ENCODE measurements at places on chromosomes 5 and 9.

DNA sequence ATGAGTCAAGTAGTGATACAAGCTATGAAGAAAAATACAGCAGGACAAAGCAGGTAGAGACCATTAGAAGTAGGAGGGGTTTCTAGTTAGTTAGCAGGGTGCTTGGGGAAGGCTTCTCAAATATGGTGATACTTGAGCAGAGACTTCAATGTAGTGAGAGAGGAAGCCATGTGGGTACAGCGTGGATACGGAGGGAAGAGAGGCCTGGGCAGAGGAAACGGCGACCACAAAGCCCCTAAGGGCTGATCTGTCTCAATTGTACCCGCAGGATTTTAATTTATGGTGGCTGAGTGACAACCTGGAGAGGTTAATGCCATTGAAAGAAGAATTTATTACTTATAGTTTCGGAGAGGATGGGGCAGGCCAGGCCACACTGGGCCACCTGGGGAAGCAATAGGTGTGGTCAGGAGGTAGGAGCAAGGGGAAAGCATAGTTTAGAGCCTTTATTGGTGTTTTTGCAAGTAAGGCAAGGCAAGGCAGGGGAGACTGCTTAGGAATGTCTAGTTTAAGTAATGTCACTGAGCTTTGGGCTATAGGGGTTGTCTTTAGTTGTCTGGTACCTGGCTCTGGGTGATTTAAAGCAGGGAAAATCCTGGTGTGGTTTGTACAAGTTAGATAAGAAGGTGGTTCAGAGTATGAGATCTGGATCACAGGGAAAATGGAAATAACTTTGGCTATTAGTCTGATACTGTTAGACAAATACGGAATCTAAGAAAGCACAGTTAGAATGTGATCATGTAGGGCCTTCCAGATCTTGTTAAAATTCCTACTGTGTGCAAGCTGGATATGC lies 42.6 kb downstream of the GCNT4 start:
- H3K4me1 ChIP-seq: peaks cover 3% of the 10 kb centered on the region
- H3K27ac ChIP-seq: no peak overlapping the region
- peaks cover 3% of the 10 kb centered on the region for H3K36me3 ChIP-seq
- no peak overlapping the region for H3K4me3 ChIP-seq
- no peaks in the 10 kb centered on the region for H3K27me3 ChIP-seq

GRCh38 chr5:127041571-127041970 lies 11.2 kb upstream of the MARCHF3 start:
- DNase-seq: no peak
- no peaks in the 10 kb centered on the region for H3K4me1 ChIP-seq
- no peaks in the 10 kb centered on the region for H3K36me3 ChIP-seq
- H3K27me3 ChIP-seq: no peaks in the 10 kb centered on the region

GRCh38 chr5:17070647-17071046 lies 134.6 kb upstream of the MYO10 start:
- no peaks in the 10 kb centered on the region for H3K36me3 ChIP-seq
- H3K27ac ChIP-seq: no peak overlapping the region
- H3K4me1 ChIP-seq: no peaks in the 10 kb centered on the region
- H3K4me3 ChIP-seq: no peak overlapping the region
- no peak for DNase-seq
- H3K27me3 ChIP-seq: no peaks in the 10 kb centered on the region

DNA sequence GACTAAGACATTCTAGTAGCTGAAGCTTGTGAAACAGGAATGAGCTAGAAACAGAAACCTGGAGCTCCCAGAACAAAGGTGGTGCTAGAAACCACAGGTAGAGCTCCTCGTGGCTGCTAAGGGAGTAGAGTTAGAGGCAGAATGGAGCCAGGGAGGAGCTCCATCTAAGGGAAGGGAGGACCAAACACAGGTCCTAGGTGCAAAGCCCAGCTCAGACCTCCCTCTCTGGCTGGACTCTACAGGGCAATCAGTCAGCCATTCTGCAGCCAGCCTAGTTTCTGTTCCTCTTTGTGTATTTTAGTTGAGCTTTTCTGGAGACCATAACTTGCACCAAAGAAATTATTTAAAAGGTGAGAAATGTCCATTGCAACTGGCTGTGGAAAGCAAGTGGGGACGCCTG lies 70.4 kb downstream of the CRB2 start:
- no peaks in the 10 kb centered on the region for H3K4me1 ChIP-seq
- H3K27me3 ChIP-seq: no peaks in the 10 kb centered on the region
- no peak overlapping the region for H3K27ac ChIP-seq
- DNase-seq: no peak
- H3K36me3 ChIP-seq: peaks cover 5% of the 10 kb centered on the region

- DNase-seq: no peak
- H3K4me3 ChIP-seq: no peak overlapping the region
- H3K27me3 ChIP-seq: peaks cover 8% of the 10 kb centered on the region
- no peaks in the 10 kb centered on the region for H3K36me3 ChIP-seq
These were observed 13.5 kb upstream of the MELK start for GRCh38 chr9:36559036-36559695.

GRCh38 chr5:136811086-136811485 lies 445.7 kb upstream of the TRPC7 start:
- H3K4me1 ChIP-seq: no peaks in the 10 kb centered on the region
- no peak overlapping the region for H3K4me3 ChIP-seq
- no peak overlapping the region for H3K27ac ChIP-seq
- no peaks in the 10 kb centered on the region for H3K36me3 ChIP-seq
- no peaks in the 10 kb centered on the region for H3K27me3 ChIP-seq
- no peak for DNase-seq

DNA sequence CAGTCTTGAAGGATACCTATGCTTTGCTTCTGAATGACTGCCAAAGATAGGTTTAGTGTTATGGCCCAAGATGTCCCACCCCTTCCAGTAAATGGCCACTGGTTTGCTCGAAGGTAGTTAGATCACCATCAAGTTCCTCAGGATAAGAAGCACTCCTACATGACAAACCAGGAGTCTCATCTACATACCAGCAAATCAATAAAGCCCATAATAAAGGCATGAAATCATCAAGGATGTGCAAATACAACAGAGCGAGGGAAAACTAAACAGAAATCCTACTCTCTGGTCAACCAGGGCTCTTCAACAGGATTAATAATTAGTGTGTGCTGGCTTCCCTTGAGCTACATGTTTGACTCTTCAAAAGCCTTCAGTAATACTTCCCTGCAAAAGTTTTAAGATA lies 141.0 kb downstream of the LHFPL2 start:
- H3K27ac ChIP-seq: no peak overlapping the region
- H3K4me1 ChIP-seq: peaks cover 8% of the 10 kb centered on the region
- DNase-seq: no peak
- no peak overlapping the region for H3K4me3 ChIP-seq

DNA sequence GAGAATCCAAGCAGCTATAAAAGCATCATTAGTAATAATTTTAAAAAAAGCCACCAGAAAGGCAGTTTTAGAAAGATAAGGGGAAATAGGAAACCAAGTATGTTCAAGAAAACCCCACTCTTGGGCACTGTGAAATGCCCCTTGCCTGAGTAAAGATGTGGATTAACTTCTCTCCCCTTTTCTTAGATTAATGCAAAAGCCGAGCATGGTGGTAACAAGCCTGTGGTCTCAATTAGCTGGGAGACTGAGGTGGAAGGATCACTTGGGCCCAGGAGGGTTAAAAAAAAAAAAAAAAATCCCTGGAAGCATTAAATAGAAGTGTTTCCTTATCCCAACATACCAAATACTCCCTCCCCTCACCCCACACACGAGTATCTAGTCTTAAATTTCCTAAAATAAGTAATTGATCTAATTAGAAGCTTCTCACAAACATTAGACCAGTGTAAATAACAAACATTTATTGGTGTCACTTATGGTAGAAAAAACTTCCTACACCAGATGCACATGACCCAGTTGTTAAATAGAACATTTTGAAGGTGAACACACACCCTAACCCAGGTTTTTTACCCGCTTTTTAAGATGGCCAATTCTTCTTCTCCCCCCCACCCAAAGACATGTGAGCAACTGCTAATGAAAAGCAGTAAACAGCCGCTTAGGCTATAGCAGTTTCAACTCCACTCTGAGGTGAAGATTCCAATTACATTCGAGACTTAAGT lies 5.2 kb downstream of the HSPA5 start:
- no peaks in the 10 kb centered on the region for H3K27me3 ChIP-seq
- peaks cover 42% of the 10 kb centered on the region for H3K4me1 ChIP-seq

DNA sequence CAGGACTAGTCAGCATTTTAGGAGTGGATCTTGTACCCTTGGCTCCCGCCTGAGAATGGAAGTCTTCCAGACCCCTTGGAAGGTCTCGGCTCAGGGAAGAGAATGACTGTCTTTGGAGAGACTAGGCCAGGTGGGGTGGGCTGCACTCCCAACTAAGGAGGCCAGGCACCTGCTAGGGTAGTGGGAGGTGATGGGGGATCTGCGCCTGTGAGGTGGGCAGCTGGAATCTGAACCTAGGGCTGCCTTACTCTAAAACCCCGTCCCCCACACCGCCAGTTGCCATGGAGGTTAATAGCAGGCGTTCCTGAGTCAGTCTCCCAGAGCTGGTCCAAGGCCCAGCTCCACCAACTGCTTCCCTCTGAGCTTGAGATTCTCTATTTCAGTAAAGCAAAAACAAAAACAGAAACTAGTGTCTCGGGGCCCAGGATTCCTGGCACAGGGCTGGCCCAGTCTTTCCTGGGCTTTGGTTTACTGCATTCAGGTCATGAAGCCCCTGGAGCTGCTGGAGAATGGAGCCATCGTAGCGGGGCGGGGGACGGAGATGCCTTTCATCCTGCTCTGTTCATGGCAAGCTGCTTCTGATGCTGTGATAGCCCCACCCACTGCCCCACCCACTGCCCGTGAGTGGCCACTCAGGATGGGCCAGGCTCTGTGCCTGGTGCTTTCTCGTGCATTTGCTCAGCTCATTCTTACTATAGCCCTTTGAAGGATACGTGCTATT lies 57.5 kb downstream of the DAB2IP start:
- peaks cover 15% of the 10 kb centered on the region for H3K4me1 ChIP-seq
- H3K36me3 ChIP-seq: no peaks in the 10 kb centered on the region
- H3K4me3 ChIP-seq: no peak overlapping the region
- H3K27ac ChIP-seq: peak overlapping the region; percentile 67
- peaks cover 17% of the 10 kb centered on the region for H3K27me3 ChIP-seq
- DNase-seq: no peak

- H3K4me1 ChIP-seq: no peaks in the 10 kb centered on the region
- no peak for DNase-seq
- H3K4me3 ChIP-seq: no peak overlapping the region
- H3K27ac ChIP-seq: no peak overlapping the region
These were observed 12.4 kb downstream of the NUDT2 start for GRCh38 chr9:34341659-34342295.

- no peak overlapping the region for H3K4me3 ChIP-seq
- no peak for DNase-seq
- H3K36me3 ChIP-seq: no peaks in the 10 kb centered on the region
- H3K27ac ChIP-seq: no peak overlapping the region
These were observed 570.3 kb downstream of the EBF1 start for GRCh38 chr5:158529454-158529853.

DNA sequence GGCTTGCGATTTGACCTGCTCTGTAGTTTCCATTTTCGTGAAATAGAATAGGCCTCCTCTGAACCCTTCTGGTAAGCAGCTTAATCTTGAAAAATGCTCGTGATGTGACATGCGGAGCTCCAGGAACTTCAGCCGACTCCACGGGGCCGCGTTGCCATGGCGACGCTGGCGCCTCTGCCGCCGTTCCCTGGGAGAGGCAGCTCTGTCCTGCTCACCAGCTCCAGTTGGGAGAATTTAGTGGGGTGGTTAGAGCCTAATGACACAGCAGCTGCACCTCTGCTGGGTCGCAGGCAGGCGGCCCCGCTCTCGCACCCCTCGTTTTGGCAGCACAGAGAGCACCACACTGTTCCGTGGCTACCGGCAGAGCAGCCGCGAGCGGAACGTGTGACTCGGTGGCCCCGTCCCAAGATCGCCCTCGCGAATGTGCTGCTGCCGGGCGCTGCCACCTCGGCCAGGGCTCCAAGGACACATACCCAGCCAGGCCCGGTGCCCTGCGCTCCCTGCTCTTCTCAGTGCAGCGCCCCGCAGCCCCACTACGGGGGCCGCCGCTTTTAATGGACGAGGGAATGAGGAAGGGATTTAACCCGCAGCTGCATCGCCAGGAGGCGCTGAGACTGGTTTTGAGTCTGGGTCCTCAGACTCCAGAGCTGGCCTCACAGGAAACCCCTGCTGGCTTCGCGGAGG lies 131.2 kb upstream of the LMX1B start:
- peaks cover 22% of the 10 kb centered on the region for H3K4me1 ChIP-seq
- no peak overlapping the region for H3K4me3 ChIP-seq
- H3K27ac ChIP-seq: no peak overlapping the region
- H3K27me3 ChIP-seq: peaks cover 4% of the 10 kb centered on the region
- H3K36me3 ChIP-seq: no peaks in the 10 kb centered on the region

GRCh38 chr5:169331292-169331852 lies 30.4 kb upstream of the SLIT3 start:
- no peaks in the 10 kb centered on the region for H3K4me1 ChIP-seq
- H3K27me3 ChIP-seq: peaks cover 9% of the 10 kb centered on the region
- H3K36me3 ChIP-seq: no peaks in the 10 kb centered on the region
- H3K27ac ChIP-seq: no peak overlapping the region

- H3K27me3 ChIP-seq: no peaks in the 10 kb centered on the region
- H3K4me3 ChIP-seq: no peak overlapping the region
- H3K27ac ChIP-seq: no peak overlapping the region
These were observed 593.7 kb downstream of the DNAH5 start for GRCh38 chr5:13350767-13351166.

- no peaks in the 10 kb centered on the region for H3K4me1 ChIP-seq
- no peaks in the 10 kb centered on the region for H3K27me3 ChIP-seq
- H3K4me3 ChIP-seq: no peak overlapping the region
- H3K27ac ChIP-seq: no peak overlapping the region
These were observed 566.0 kb downstream of the CAAP1 start for GRCh38 chr9:26326563-26326962.

DNA sequence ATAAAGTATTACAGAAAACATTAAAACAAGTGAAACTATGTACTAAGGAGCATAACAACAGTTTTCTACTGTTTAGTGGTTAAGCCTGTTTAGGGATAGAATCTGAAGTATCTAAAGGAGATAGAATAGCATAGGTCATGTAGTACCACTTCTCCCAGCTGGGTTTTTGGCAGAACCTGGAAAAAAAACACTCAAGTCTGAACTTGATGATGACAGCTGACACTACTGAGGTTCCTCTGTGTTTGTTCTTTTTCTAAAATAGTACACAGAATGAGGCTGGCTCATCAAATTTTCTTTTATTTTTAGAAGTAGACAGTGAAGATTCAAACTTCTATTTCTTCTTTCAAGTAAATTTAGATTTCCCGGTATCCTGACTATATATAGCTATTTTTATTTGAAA lies 203.8 kb upstream of the ACO1 start:
- H3K27ac ChIP-seq: no peak overlapping the region
- no peak for DNase-seq
- H3K36me3 ChIP-seq: no peaks in the 10 kb centered on the region
- no peaks in the 10 kb centered on the region for H3K27me3 ChIP-seq
- no peak overlapping the region for H3K4me3 ChIP-seq

GRCh38 chr5:83724001-83724400 lies 3.3 kb upstream of the HAPLN1 start:
- peaks cover 8% of the 10 kb centered on the region for H3K4me1 ChIP-seq
- no peaks in the 10 kb centered on the region for H3K36me3 ChIP-seq
- no peak overlapping the region for H3K27ac ChIP-seq
- H3K27me3 ChIP-seq: peaks cover 47% of the 10 kb centered on the region
- no peak overlapping the region for H3K4me3 ChIP-seq
- DNase-seq: no peak
